ENCODE measurements at places on chromosomes 3 and 15. TPM values are rescaled to one million over a fixed set of nuclear protein-coding genes. Genes with fewer than 3 reads are reported as not detected.

The SERPINI2 gene
- 0.13 TPM for total RNA-seq

- no peak for DNase-seq
These were observed 387 bp upstream of the VPS33B start for GRCh38 chr15:91022832-91023129.

The GOLGA6B gene
- not detected for total RNA-seq

GRCh38 chr15:77546870-77547269 lies 85.8 kb downstream of the LINGO1 start:
- DNase-seq: no peak

The SAMMSON gene
- 1.3 TPM for total RNA-seq

DNA sequence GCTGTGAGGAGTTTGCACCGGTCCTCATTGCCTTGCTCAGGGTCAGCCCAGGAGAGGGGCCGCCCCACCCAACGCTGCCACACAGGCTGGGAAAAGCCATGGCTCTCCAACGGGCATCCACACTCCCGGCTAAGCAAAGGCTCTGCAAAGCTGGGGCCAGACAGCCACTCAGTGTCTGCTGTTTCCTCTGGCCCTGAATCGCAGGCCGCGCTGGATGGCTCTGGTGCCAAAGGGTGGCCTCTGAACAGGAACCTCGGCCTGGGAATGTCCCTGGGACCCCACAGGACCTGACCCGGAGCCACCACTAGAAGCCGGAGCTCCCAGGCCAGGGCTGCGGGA lies 42.9 kb downstream of the RPN1 start:
- DNase-seq: no peak

The UCN2 gene
- not detected for total RNA-seq

DNA sequence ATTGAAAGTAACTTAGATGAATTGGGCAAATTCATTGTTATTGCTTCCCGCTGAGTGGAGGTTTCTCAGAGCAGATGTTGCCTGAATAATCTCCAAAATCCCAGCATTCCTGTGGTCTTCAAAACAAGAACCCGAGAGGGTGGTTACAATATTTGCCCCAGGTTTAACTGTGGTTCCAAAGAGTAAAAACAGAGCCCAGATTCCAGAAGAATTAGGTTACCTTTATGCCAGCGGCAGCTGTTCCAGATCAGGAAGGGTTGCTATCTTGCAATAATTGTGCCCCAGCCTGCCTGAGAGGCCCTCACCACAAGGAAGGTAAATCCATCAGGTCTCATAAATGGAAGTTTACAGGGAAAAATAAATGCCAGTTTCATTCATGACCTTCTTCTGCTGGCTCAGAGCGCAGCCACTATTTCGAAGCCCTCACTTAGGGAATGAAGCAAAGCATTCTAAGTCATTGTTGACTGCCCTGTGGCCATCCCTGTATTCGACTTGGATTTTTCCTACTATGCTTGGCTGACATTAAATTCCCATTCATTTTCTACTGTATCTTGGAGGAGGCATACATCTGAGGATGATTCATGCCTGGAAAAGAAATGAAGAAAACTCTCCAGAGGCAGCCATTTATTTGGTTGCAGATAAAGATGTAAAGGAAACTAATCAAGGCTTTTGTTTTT lies 54.6 kb downstream of the SSUH2 start:
- no peak for DNase-seq

The ROPN1 gene
- not detected for total RNA-seq

The CYP1A2 gene
- total RNA-seq: not detected

DNA sequence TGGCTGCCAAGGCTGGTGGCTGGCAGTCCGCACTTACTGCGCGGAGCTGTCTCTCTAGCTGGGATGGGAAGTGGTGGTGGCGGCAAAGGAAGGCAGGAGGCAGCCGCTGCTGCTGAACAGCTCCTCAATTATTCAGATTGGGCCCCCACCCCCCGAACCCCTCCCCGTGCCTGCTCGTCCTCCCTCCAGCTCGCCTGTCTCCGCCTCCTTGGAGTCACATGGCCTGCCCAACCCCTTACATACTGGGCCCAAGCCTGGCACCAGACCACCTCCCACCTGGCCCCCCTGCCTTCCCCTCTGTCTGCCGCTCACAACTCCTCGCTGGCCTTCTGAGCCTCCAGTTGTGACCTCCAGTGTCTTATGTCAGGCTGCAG lies at the start of gene SLC7A14:
TSS of gene SLC7A14 (minus strand) at position 139 of the 374 bp plus-strand sequence. CDS start 59,139 bp downstream, outside the sequence.
- no peak for DNase-seq

- DNase-seq: no peak
These were observed 28.8 kb upstream of the RYK start for GRCh38 chr3:134279466-134279865.

The IL17RD gene
- total RNA-seq: 0.25 TPM

DNA sequence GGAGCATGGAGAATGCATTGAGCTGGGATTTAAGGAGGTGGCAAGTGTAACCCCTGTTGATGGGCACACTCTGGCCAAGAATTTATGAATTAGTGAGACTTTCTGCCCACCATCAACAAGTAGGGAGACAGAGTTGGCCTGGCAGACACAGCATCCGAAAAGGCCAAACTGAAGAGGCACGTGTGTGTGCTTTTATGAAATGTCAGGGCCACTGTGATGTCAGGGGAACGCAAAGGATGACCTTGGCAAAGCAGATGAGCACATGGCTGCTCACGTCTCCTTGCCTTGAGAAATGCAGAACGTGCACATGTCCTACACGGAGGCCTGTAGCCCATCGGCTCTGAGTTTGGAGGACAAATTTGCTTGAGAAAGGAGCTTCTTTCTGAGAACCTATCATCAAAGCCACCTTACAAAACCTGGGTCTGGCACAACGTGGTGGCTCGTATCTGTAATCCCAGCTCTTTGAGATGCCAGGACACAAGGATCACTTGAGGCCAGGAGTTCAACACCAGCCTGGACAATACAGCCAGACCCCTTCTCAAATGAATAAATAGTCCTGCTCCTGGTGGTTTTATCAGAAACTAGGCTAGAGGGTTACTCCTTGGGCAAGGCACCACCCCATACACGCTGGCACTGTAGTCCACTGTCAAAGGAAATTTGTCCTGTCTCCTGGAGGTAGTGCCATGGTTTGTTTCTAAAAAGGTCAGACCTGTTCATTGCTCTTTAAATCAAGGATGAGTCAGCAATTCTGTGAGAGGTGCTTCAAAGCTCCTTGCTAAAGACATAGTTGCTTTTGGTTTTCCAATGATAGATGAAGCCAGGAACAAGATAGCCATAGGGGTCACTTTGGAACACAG lies 941 bp upstream of the SH3BP5 start:
- DNase-seq: peak; percentile 44

- DNase-seq: no peak
These were observed 436.2 kb upstream of the MDFIC2 start for GRCh38 chr3:70748593-70748992.

DNA sequence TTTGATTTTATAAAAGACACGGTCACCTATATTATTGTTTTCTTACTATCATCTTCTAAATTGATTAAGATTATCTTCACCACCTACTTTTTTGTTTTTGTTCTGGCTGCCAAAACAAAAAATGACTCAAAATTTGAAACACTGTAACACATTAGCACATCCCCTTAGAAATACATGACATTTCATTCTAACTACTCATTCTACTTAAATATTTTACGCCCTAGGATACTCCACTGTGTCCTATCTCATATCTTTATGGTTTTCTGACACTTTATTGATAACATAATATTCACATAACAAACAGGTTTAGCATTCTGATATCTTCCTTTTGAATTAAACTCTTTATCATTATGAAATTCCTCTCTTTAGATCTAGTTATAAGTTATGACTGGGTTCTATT lies 656.2 kb downstream of the GBE1 start:
- no peak for DNase-seq

The NRG4 gene
- 1.5 TPM for total RNA-seq

DNA sequence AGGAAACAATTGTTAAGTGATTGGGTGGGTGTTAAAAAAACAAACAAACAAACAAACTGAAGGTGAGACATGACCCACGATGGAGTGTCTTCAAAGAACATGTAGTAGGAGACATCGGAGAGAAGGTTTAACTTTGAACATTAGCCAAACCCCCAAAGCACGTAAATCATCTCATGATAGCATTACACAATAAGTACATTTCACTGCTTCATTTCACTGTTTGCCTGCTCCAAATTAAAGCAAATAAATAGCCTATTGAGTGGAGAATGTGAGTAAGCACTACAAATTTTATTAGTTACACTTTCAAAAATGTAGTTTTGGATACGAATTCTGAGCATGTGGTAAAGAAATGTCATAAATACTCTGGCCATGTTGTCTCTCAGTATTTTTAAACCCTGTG lies 287.0 kb downstream of the SI start:
- no peak for DNase-seq

The VPS8 gene
- 30.2 TPM for total RNA-seq

DNA sequence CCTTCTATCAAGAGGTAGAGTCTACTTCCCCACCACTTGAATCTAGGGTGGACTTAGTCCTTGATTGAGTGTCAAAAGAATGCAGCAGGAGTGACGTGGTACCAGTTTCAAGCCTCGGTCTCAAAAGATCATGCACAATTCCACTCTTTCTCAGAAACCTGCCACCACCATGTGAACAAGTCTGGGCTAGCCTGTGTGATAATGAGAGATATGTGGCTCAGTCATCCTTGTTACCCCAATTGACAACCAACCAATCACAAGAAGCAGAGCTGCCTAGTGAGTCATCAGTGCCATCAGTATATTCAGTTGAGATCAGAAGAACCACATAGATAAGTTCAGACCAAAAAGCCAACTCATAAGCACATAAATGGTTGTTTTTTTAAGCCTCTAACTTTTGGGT lies 374.5 kb downstream of the IL20RB start:
- DNase-seq: no peak

GRCh38 chr3:143896486-143896885 lies 48.2 kb upstream of the SLC9A9 start:
- DNase-seq: no peak

- peak; percentile 78 for DNase-seq
These were observed at the start of gene ABHD14A for GRCh38 chr3:51974963-51975851. Gene ABHD14A, plus strand, starts transcription at chr3:51975064. Its CDS starts 72 bp downstream, at chr3:51975136.

- no peak for DNase-seq
These were observed 193.9 kb downstream of the DIPK2A start for GRCh38 chr3:144165482-144165881.

DNA sequence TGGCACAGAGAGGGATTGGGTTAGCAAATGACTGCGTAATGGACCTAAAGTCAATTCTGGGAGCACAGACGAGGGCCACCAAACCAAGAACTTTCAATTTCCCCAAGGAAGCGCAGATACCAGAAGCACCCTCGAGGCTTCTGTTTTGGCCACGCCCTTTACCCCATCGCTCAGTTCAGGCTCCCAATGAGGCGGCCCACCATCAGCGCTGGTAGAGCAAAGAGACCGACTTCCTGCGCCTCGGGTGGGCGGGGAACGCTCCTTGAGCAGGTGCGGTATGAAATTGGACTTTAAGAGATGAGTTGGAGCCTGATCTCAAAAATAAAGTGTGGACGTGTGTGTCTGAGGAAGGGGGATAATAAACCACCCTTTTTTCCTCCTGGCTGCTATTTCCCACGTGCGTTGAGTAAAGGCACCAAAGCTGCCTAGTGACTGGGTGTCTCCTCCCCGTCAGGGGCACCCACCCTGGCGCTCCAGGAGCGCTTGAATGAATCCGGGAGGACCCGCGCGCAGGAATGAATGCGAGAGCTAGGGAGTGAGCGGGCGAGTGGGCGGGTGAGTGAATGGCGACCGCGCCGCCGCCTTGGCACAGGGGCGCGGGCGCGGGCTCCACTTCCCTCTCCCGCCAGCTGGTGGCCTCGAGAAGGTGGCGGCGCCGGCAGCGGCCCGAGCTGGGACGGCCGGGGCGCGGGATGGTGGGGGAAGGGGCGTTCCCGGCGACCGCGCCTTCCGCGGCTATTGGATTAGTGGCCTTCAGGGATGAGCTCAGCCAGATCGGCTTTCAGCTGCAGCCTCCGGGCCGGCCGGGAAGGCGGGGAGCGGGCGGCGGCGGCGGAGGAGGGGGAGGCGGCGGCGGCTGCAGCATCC lies at the start of gene SPSB4:
TSS of gene SPSB4 (plus strand) at position 772 of the 867 bp plus-strand sequence. CDS start 14,758 bp downstream, outside the sequence.
- no peak for DNase-seq

The CTXND1 gene
- total RNA-seq: not detected

DNA sequence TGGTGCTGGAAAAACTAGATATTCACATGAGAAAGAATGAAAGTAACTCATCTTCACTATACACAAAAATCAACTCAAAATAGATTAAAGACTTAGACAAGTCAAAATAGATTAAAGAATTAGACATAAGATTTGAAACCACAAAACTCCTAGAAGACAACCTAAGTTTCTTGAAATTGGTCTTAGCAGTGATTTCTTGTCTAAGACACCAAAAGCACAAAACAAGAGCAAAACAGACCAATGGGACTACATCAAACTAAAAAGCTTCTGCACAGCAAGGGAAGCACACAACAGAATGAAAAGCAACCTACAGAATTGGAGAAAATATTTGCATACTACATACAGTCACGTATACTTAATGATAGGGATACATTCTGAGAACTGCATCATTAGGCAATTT lies 6.5 kb upstream of the VPS39 start:
- no peak for DNase-seq

GRCh38 chr3:117603097-117603496 lies 893.5 kb downstream of the TUSC7 start:
- no peak for DNase-seq
